ENCODE measurements at places on chromosomes 11 and 22.

GRCh38 chr11:8089791-8090510 lies 8.9 kb downstream of the TUB start:
- no peak for DNase-seq

DNA sequence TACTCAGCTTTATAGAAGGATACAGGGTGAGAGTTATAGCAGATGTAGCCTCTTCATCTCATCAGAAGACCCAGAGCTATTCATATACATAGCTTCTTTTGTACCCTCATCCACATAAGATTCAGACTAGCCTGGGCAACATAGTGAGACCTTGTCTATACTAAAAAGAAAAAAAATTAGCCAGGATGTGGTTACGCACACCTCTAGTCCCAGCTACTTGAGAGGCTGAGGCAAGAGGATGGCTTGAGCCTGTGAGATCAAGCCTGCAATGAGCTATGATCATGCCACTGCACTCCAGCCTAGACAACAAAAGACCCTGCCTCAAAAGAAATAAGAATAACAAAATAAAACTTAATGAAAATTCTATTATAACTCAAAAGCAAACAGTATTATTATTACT lies 36.7 kb upstream of the B3GNT6 start:
- no peak for DNase-seq

DNA sequence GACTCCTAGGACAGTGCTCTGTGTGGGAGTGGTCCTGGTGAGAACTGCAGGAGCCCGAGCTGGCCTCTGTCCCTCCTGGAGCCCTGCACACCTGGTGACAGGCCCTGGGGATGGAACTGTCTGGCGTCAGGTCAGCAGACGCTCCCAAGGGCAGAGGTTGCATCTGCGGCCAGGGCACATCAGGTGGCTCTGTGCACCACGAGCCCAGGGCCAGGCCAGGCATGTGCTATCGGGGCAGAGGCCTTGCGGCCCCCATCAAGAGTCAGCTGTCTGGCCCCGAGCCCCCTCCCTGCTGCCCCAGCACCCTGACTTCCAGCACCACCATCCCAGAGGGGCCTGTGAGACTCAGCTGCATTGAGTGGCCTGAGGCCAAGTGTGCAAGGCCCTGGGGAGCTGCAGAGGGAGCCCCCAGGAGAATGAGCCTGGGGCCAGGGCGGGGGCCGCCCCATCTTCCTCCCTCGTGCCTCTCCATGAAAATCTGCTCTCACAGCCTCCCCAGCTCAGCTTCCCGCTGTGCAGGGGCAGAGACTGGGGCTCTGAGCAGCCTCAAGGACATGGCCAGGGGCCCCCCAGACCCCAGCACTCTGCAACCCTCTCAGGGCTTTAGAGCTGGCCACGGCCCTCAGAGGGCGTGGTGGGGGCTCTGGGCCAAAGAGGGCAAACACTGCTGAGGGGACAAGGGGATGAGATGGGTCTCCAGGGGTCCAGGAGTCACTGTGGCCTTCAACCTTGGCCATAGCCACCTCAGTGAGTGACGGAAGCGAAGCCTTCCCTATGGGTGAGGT lies 56.4 kb downstream of the RTL6 start:
- no peak for DNase-seq

DNA sequence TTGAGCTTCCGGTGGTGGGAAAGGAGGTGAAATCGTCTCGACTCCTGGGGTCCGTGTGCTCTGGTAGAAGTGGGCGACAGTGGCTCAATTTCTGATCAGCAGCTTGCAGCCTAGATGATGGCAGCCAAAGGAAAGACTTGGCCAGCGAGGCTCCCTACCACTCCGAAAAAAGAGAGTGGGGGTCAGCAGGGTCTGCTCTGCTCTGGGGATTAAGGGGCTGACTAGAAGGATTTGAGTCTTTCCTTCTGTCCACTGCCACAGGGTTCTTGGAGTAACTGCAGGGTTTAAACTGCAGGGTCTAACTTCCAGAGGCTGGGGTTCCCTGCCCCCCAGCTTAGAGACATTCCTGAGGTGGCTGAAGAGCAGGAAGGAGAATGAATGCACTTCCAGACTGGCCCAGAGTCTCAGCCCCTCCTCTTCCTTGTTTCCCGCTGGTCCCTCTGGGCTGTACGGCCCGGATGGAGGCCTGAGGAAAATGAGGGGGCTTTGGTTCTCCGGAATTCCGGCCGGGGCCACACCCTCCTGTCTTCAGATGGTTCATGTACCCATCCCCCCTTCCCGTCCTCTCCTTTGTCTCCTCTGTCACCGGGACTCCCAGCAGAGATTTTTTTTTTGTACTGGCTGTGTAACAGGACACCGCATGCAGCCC lies 907 bp downstream of the SERPINH1 start:
- DNase-seq: peak; percentile 94

DNA sequence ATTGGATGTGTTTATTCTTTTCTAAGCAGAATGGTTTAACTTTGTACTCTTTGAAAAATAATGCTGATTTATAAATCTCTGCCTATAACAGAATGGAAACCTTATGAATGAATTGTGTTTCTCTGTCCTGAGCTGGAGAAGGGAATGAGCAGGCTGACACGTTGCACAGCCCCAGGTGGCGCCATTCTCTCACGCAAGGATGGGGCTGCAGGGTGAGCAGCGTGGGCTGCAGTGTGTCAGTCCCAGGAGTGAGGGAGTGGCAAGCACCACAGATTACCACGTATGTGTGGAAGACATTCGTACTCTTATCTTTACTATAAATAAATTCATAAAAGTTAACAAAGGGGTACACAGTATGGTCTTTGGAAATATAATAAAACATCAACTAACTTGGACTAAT lies 33.4 kb downstream of the FDX1 start:
- DNase-seq: peak; percentile 33

DNA sequence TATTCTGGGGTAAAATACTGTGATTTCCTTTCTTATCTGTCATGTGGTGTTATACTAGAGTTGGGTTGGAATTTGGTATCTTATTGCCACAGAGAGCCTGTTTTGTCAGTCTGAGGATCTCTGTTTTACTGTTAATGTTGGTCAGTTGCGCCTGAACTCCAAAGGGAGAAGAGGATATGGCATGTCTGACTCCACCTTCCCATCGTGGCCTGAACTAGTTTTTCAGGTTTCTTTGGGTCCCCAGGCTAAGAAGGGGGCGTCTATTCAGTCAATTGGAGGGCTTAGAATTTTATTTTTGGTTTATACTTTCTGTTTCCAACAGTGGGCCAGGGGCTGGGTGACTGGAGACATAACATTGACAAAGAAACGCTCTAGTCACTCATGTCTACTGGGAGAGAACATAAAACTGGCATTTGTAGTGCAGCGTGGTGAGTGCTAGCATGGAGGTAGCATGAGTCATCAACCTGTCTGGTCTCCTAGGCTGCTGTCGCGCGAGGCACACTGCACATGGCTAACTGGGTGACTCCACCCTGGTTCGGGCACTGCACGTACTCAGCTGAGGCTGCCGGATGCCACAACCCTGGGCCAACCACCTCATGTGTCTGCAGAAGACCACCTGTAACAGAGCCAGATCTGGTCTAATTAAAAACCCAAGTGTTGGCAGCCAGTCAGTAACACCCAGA lies 120.1 kb upstream of the OR9Q1 start:
- no peak for DNase-seq

GRCh38 chr11:128941110-128941509 lies 1.6 kb downstream of the TP53AIP1 start:
- DNase-seq: no peak

- no peak for DNase-seq
Measured at GRCh38 chr11:95891423-95892170, 32.3 kb downstream of the MTMR2 start.

GRCh38 chr22:26406118-26406517 lies 22.9 kb upstream of the ASPHD2 start:
- DNase-seq: no peak

DNA sequence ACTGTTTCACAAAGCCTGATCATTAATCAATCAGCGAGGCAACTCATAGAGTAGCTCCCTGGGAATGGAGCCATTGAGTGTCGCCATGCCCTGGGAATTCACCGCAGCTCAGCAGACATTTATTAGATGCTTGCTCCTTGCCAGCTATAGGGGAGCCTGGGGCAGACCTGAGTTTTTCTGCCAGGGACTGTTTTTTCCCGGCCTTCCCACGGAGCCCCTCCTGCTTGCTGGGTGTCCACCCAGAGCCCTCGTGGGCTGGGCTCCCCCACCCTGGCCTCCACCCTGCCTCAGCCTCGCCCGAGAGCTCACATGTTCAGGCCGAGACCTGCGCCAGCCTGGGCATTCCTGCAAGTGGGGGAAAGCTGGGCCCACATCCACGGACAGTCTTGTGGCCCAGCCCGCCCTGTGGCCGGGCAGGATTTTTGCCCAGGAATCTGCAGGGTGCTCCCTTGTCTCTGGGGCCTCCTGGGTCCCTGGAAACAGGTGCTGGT lies 64.9 kb downstream of the SMIM38 start:
- DNase-seq: no peak

GRCh38 chr22:36387959-36388726 lies at the start of gene MYH9:
Gene MYH9 (minus strand): TSS chr22:36387967. CDS start chr22:36349236, 38,731 bp downstream.
- DNase-seq: peak; percentile 98

GRCh38 chr11:91798240-91798639 lies 426.4 kb upstream of the FAT3 start:
- DNase-seq: no peak

DNA sequence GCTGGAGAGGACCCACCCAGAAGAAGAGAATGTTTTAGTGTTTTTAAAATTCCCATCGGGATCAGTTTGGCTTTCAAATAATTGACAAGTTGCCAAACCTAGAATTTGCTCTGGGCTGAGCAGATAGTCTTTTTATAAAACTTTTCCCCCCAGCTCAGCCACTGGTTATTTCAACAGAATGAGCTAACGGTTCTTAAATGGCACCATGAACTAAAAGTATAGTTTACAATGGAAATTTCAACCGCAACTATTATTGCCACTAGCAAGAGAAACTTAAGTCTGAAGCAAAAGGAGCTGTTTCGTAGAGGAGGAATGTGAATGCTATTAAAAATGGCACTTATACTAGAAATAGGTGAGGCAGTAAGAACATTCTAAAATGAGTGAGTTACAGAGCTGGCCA lies 3.4 kb downstream of the DKK3 start:
- DNase-seq: no peak

GRCh38 chr11:34063061-34063795 lies 11.7 kb downstream of the CAPRIN1 start:
- no peak for DNase-seq

DNA sequence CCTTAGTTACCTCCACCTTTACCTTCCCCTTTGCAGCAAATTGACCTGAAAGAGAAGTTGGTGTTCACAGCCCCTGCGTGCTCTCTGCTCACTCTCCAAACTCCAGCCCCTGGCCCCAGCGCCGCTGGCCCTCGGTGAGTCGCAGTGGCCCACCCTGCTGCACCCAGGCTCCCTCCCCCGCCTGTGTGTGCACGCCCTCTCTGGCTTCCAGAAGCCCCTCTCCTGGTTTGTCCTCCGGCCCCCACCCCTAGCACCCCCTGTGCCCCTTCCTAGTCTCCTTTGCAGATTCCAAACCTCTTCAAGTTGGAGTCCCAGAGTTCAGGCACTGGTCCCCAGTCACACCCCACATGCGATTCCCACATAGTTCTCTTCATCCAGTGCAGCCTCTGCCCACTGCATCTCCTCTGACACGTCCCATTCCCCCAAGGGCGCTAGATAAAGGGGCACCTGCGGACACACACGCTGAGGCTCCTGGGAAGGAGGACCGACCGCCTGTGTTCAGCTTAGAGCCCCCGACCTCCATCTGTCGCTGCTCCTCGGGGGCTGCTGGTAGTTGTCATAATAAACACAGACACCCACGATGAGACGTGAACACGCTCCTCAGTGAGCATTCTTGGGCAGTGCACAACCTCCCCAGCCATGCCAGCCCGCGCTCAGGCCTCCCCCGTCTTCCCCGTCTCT lies 1.5 kb upstream of the PHRF1 start:
- no peak for DNase-seq

DNA sequence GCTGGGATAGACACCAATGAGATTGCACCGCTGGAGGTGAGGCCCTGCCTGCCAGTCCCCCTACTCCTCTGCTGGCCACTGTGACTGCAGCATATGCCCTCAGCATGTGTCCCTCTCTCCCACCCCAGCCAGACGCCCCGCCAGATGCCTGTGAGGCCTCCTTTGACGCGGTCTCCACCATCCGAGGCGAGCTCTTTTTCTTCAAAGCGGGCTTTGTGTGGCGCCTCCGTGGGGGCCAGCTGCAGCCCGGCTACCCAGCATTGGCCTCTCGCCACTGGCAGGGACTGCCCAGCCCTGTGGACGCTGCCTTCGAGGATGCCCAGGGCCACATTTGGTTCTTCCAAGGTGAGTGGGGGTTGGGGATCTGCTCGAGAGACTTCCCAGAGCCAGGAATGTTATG lies 5.7 kb upstream of the SMARCB1 start:
- DNase-seq: no peak

DNA sequence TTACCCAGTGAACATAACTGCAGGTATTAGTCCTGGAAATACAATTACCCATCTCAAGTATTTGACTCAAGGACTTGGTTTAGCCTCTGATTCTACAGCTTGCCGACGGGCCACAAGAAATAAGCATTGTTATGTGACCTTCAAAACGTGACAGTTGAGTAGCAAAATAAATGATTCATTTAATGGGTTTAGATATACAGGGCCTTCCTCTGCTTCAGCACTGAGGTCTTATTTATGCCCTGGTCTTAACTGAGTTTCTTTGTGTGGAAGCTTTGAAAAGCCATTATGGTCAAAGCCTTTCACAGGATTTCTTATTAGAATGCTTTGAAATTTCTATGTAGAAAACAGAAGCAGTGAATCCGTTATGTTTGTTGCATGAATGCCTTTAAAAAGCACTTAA lies 899.2 kb upstream of the API5 start:
- no peak for DNase-seq

DNA sequence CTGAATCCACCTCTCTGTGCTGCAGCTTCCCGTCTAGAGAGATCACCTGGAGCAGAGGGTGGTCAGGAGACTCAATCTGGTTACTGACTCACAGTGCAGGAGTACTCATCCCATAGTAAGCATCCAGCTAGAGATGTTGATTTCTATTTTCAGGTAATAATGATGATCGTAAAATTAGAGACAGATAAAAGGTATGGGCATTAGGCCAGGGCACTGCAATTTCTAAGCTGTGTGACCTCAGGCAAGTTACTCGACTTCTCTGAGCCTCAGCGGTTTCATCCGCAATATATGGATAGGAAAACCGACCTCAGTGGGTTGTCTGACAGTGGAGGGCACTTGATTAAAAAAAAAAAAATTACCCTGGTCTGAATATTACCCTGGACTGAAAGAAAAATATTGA lies 13.8 kb upstream of the SAMM50 start:
- DNase-seq: no peak

GRCh38 chr11:312092-312816 lies 1.6 kb upstream of the IFITM1 start:
- no peak for DNase-seq

- DNase-seq: no peak
Measured at GRCh38 chr11:13235895-13236294, 41.7 kb upstream of the BMAL1 start.

GRCh38 chr22:22945195-22945594 lies 57.6 kb downstream of the IGLL5 start:
- DNase-seq: no peak

DNA sequence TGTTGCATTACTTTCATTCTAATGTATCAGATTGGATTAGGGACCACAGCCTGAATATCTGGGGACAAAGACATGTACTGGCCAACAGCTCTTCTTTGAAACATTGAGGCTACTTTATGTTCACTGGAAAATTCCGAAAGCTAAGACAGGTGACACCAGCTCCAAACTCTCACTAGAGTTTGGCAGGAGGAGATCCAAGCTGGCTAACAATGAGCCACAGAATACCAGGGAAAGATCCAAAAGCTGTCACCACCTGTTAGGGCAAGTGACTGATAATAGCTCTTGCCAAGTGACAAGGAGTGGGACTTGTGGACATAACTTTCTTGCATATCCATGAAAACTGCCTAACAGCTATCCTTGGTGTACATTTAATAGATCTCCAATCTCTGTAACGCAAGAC lies 333.3 kb downstream of the TTC28 start:
- DNase-seq: no peak

All from NT2/D1 (cell line).